Muscle of leg (tissue), 16 donors: ENCODE measurements at places on chromosomes 12 and 14. TPM values are rescaled to one million over a fixed set of nuclear protein-coding genes. Genes with fewer than 3 reads are reported as not detected.

GRCh38 chr14:76867516-76868453 is 41.6 kb downstream of the LRRC74A start:
- peaks cover 47% of the 10 kb centered on the region for H3K4me1 ChIP-seq
- peak overlapping the region; percentile 29 for H3K27ac ChIP-seq
- H3K36me3 ChIP-seq: no peaks in the 10 kb centered on the region
- no peaks in the 10 kb centered on the region for H3K27me3 ChIP-seq
- no peak overlapping the region for H3K4me3 ChIP-seq

- H3K27me3 ChIP-seq: no peaks in the 10 kb centered on the region
- H3K4me3 ChIP-seq: no peak overlapping the region
- peaks cover 14% of the 10 kb centered on the region for H3K4me1 ChIP-seq
- H3K36me3 ChIP-seq: no peaks in the 10 kb centered on the region
- no peak overlapping the region for H3K27ac ChIP-seq
Observed at GRCh38 chr12:32027684-32028365, 68.6 kb downstream of the RESF1 start.

DNA sequence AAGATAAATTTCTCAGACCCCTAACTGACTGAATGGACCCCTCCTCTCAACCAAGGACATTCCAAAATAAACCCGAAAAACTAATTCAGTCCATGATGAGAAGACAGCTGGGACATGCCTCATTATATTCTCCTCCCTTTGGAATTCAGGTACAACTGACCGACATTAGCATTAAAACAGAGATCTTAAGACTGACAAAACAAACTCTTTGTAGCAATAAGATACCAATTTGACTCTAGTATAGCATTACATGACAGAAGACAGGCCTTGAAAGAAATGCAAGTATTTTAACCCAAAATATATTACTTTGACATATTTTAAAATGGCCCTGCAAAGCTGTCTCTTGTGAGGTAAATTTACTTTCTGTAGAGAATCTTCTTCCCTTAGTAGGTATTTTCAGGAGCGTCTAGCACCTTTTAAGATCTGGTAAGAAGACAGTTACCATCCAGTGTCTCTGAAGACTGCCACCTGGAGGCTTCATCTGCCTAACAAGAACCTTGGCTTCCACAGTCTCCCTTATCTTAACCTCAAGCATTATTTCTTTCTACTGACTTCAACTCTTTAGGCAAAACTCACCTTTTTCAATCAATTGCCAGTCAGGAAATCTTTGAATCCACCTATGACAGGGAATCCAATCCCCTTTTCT is 957.5 kb downstream of the SLC6A15 start:
- no peak overlapping the region for H3K4me3 ChIP-seq
- no peaks in the 10 kb centered on the region for H3K27me3 ChIP-seq
- no peak overlapping the region for H3K27ac ChIP-seq
- DNase-seq: no peak
- H3K36me3 ChIP-seq: no peaks in the 10 kb centered on the region

- H3K4me1 ChIP-seq: peaks cover 84% of the 10 kb centered on the region
- H3K4me3 ChIP-seq: no peak overlapping the region
- H3K36me3 ChIP-seq: no peaks in the 10 kb centered on the region
- H3K27ac ChIP-seq: peak overlapping the region; percentile 76
- no peak for DNase-seq
Observed at GRCh38 chr12:52198454-52199215, 6.8 kb upstream of the KRT80 start.

- H3K36me3 ChIP-seq: no peaks in the 10 kb centered on the region
- H3K4me1 ChIP-seq: no peaks in the 10 kb centered on the region
- no peak for DNase-seq
Observed at GRCh38 chr12:42686514-42687172, 97.1 kb upstream of the PRICKLE1 start.

- H3K4me3 ChIP-seq: no peak overlapping the region
- no peaks in the 10 kb centered on the region for H3K36me3 ChIP-seq
- no peaks in the 10 kb centered on the region for H3K27me3 ChIP-seq
- H3K4me1 ChIP-seq: peaks cover 33% of the 10 kb centered on the region
- H3K27ac ChIP-seq: no peak overlapping the region
- no peak for DNase-seq
Observed at GRCh38 chr14:98947911-98948595, 323.9 kb downstream of the BCL11B start.

- H3K27me3 ChIP-seq: no peaks in the 10 kb centered on the region
- H3K4me1 ChIP-seq: no peaks in the 10 kb centered on the region
- no peak overlapping the region for H3K4me3 ChIP-seq
Observed at GRCh38 chr12:27998658-27999057, 26.1 kb upstream of the PTHLH start.

The MYH7 gene
- total RNA-seq: 124 TPM

DNA sequence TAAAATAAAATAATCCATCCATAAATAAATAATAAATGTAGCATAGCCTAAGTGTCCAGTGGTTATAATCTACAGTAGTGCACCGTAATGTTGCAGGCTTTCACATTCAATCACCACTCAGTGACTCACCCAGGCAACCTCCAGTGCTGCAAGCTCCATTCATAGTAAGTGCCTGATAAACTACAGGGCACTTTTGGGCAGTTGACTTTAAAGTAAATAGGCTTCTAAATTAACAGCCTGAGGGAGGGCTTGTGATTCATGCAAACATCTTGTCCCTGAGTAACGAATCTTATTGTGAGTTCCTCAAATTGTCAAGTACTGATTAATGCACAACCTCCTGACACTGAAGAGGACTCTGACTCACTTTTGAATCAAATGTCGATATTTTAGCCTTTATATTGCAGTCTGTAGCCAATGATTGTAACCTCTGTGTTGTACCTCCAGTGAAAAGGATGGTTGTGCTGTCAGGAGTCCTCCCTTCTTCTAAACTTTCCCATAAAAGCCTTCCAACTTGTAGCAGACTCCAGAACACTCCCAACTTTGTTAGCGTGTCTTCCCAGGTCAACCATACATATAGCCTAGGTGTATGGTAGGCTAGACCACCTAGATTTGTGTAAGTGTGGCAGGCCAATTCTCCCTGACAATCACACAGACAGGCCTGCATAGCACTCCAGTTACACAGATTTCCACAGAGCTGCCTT is 55.0 kb upstream of the BICD1 start:
- H3K36me3 ChIP-seq: no peaks in the 10 kb centered on the region
- no peaks in the 10 kb centered on the region for H3K27me3 ChIP-seq
- H3K4me3 ChIP-seq: no peak overlapping the region
- H3K27ac ChIP-seq: no peak overlapping the region

DNA sequence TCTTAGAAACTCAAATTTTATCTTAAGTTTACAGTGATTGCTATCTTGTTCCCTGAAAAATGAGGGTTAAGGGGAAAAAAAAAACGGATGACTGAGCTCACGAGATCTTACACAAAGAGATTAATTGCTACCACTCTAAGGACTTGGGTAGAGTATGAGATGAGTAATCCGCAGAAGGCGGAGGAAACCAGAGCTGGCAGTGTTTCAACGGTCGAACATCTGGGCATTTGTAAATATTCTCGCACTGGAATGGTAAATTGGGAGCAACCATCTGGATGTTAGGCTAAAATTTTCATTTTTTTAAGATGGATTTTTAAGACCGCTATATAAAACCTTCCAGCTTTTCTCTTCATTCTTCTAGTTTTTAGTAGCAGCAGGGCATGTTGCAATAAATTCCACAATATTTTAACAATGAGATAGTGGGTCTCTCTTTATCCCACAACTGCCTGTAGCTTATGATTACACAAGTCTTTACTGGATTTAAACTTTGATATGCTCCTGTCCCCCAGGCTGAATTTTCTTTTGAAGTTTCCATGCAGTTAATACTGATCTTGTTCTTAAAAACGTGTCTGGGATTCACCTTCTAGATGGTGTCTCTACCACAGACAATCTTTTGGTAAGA is 1324.1 kb downstream of the AACS start:
- H3K27ac ChIP-seq: no peak overlapping the region
- H3K36me3 ChIP-seq: no peaks in the 10 kb centered on the region
- DNase-seq: peak; percentile 48
- no peaks in the 10 kb centered on the region for H3K27me3 ChIP-seq

DNA sequence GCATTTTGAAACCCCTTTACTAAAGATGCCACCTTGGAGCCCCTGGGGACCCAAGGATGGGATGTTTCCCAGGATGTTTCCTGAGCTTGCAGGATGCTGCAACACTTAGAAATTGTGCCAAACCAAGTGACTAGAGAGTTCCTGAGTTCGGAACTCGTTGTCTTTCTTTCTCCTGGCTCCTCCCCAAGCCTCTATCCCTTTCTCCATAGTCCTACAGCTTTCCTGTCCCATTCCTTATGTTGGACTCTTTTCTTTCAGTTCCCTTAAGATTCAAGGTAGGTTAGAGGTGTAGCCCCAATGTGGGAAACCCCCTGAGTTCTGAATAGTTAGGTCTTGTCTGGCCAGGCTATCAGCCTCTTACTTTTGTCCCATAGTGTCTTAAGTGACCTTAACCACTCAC is 1.4 kb upstream of the KIF5A start:
- DNase-seq: no peak
- H3K4me3 ChIP-seq: no peak overlapping the region
- H3K27me3 ChIP-seq: peaks cover 51% of the 10 kb centered on the region
- H3K36me3 ChIP-seq: peaks cover under 1% of the 10 kb centered on the region

GRCh38 chr12:16300122-16300521 is 22.6 kb upstream of the SLC15A5 start:
- no peaks in the 10 kb centered on the region for H3K36me3 ChIP-seq
- peak; percentile 78 for DNase-seq
- no peaks in the 10 kb centered on the region for H3K27me3 ChIP-seq
- no peak overlapping the region for H3K4me3 ChIP-seq
- H3K4me1 ChIP-seq: no peaks in the 10 kb centered on the region

- no peaks in the 10 kb centered on the region for H3K27me3 ChIP-seq
- H3K27ac ChIP-seq: no peak overlapping the region
- H3K36me3 ChIP-seq: peaks cover 8% of the 10 kb centered on the region
- peaks cover 9% of the 10 kb centered on the region for H3K4me1 ChIP-seq
- H3K4me3 ChIP-seq: no peak overlapping the region
Observed at GRCh38 chr12:53571295-53571694, 54.9 kb downstream of the ATF7 start.

DNA sequence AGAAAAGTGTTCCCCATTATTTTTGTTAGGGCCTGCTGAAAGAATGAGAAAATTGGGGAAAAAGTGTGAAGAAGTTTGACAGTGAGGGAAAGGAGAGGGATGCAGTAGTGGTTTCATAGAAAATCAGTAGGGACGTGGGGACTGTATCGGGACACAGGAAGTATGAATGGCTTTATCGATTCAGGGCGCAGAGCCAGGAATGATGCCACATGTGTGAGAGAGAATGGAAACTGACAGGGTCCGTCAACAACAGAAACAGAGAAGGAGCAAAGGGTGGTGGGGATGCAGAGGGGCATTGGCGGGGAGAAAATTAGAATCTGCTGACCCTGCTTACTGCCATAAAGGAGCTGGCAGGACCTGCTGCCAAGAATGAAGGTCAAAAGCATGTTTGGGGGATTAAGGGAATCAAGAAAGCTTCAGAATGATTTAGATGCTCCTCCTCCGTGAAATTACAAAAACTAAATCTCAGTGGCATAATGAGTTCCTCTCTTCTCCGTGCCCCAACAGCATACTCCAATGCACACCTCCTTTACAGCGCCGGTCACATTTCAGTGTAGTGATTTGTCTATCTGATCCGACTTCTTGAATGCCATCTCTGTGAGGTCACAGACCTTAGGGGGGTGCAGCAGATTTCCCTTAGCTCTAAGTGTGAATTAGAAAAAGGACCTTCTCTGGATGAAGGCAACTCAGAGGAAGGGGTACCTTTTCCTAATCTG is 92.6 kb downstream of the EMP1 start:
- H3K36me3 ChIP-seq: no peaks in the 10 kb centered on the region
- peaks cover 12% of the 10 kb centered on the region for H3K4me1 ChIP-seq
- peaks cover 3% of the 10 kb centered on the region for H3K27me3 ChIP-seq
- no peak overlapping the region for H3K27ac ChIP-seq
- DNase-seq: peak; percentile 12

The EIF2S3B gene
- total RNA-seq: 0.71 TPM

The TMEM229B gene
- total RNA-seq: 0.40 TPM

DNA sequence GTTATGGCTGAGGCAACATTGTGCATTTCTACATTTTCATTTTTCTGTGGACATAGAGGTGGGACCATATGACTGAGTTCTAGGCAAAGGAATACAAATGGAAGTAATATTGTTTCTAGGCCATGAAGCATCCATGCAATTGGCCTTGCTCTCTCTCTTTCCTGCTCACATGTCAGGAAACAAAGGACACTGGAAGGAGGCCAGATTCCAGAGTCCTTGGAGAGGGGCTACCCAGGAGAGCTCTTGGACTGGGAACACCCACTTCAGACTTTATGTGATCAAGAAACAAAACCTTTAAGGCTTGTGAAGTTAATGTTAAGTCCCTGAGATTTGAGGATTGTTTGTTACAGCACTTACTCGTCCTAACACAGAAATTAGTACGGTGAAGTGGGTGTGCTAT is 32.8 kb downstream of the PDZRN4 start:
- H3K27ac ChIP-seq: no peak overlapping the region
- H3K27me3 ChIP-seq: no peaks in the 10 kb centered on the region
- no peak overlapping the region for H3K4me3 ChIP-seq
- DNase-seq: no peak
- no peaks in the 10 kb centered on the region for H3K36me3 ChIP-seq
- no peaks in the 10 kb centered on the region for H3K4me1 ChIP-seq

DNA sequence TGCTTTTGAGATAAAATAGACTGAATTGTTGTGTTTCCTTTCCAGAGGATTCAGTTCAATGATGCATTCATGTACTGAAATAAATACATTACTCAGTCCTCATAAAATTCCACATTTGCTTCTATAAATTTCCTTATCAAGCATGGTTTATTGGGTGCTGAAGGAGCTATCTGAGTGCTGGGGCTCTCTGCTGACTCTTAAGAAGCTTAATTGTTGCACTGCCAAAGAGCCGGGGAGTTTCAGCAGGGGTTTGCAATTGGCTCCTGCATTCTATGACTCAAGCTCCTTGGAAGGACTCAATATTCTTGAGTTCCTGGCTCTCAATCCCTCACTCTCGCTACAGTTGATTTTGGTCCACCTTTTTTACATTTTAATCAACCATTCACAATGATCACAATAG is 69.8 kb upstream of the PYGL start:
- no peaks in the 10 kb centered on the region for H3K27me3 ChIP-seq
- H3K27ac ChIP-seq: no peak overlapping the region
- no peaks in the 10 kb centered on the region for H3K36me3 ChIP-seq
- DNase-seq: peak; percentile 93
- peaks cover under 1% of the 10 kb centered on the region for H3K4me1 ChIP-seq
- H3K4me3 ChIP-seq: no peak overlapping the region

- DNase-seq: peak; percentile 93
- H3K4me3 ChIP-seq: no peak overlapping the region
- no peaks in the 10 kb centered on the region for H3K27me3 ChIP-seq
Observed at GRCh38 chr12:92735131-92735721, 32.4 kb downstream of the PLEKHG7 start.

- no peaks in the 10 kb centered on the region for H3K27me3 ChIP-seq
- peaks cover 33% of the 10 kb centered on the region for H3K4me1 ChIP-seq
- no peak overlapping the region for H3K4me3 ChIP-seq
- no peaks in the 10 kb centered on the region for H3K36me3 ChIP-seq
Observed at GRCh38 chr12:4451694-4452093, 6.1 kb upstream of the FGF6 start.

The CEBPE gene
- total RNA-seq: 0.13 TPM
